DND-41 (cell line): ENCODE measurements at places on chromosomes 2 and 18.
A peak's percentile ranks its signal among the peaks of the same experiment; 100 is the strongest.

DNA sequence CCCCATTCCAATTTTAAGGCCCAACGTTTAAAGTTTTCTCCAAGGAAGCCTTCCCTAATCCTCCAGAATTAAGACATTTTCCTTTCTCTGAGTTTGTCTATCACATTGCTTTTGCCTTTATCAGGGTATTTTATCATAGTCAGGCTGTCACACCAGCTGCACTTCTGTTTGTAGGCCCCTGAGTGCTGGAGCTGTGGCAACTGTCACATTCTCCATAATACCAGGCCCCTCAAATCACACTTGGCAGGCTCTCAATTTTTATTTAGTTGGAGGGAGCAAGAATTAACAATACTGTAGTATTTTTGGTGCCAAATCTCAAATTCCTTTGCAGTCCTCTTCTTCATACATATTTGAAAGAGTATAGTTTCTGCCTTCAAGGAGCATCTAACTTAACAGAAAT, 122.2 kb downstream of the FSHR start:
- H3K27ac ChIP-seq = no peak overlapping the region
- no peaks in the 10 kb centered on the region for H3K27me3 ChIP-seq
- no peaks in the 10 kb centered on the region for H3K36me3 ChIP-seq
- no peak overlapping the region for H3K4me3 ChIP-seq

GRCh38 chr18:35713545-35713944, 132.0 kb downstream of the GALNT1 start:
- DNase-seq = no peak
- H3K27ac ChIP-seq = no peak overlapping the region
- no peaks in the 10 kb centered on the region for H3K4me1 ChIP-seq
- H3K36me3 ChIP-seq = peaks cover 9% of the 10 kb centered on the region; the same call in 1 of the 2 replicates

DNA sequence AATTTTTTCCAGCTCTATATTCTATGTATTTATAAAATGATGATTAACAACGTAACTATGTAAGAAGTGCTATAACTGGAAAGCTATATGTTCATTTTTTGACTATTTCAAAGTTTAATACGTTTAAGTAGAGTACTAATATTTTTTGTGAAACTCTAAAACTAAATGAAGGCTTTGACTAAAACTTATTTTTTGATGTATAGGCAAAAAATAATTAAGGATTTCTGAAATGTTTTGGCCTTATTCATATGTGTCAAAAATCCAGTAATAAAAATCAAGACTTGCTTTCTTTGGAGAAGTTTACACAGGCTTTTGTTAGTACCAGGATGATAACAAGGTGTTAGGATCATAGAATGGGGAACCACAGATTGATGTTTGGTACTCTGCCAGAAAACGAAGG, 58.2 kb upstream of the ZEB2 start:
- H3K4me1 ChIP-seq = peaks cover 35% of the 10 kb centered on the region
- H3K36me3 ChIP-seq = no peaks in the 10 kb centered on the region
- no peak for DNase-seq
- H3K4me3 ChIP-seq = no peak overlapping the region
- no peak overlapping the region for H3K27ac ChIP-seq

DNA sequence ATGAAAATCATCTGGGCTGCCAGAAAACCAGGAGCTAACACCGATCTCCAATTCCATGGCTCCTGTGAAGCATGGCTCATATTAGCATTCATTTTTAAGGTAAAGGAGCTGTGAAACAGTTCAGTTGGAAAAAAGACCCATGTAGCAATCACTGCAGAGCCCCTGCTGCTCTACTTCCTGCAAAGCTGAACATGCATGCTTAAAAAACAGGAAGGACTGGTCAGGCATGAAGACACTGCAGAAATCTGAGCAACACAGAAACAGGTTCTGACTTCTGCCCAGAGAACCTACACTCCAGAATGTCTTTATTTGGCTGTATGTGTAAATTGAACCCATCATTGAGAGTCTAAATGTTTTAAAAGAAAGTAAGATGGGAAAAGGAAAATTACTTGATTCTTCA, 950.6 kb downstream of the DCDC2C start:
- H3K4me3 ChIP-seq = no peak overlapping the region
- H3K27ac ChIP-seq = no peak overlapping the region
- H3K27me3 ChIP-seq = no peaks in the 10 kb centered on the region
- H3K36me3 ChIP-seq = no peaks in the 10 kb centered on the region
- H3K4me1 ChIP-seq = no peaks in the 10 kb centered on the region
- no peak for DNase-seq

GRCh38 chr2:47190188-47190881, 35.2 kb upstream of the STPG4 start:
- H3K4me1 ChIP-seq = no peaks in the 10 kb centered on the region
- peaks cover 6% of the 10 kb centered on the region for H3K27me3 ChIP-seq
- H3K4me3 ChIP-seq = no peak overlapping the region

DNA sequence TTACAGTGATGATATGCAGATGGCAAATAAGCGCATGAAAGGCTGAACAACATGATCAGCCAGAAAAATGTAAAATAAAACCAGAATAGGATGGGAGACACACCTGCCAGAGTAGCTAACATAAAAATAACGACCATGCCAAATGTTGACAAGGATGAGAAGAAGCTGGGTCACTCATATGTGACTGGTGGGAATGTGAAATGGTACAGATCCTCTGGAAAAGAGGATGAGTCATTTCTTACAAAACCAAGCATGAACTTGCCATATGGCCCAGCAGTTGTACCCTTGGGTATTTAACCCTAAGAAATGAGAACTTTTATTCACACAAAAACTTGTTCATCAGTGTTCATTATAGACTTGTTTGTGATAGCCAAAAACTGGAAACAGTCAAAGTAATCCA, 143.8 kb downstream of the SH3BP4 start:
- no peak overlapping the region for H3K27ac ChIP-seq
- no peaks in the 10 kb centered on the region for H3K36me3 ChIP-seq
- H3K4me3 ChIP-seq = no peak overlapping the region
- no peak for DNase-seq
- H3K27me3 ChIP-seq = peaks cover 12% of the 10 kb centered on the region

DNA sequence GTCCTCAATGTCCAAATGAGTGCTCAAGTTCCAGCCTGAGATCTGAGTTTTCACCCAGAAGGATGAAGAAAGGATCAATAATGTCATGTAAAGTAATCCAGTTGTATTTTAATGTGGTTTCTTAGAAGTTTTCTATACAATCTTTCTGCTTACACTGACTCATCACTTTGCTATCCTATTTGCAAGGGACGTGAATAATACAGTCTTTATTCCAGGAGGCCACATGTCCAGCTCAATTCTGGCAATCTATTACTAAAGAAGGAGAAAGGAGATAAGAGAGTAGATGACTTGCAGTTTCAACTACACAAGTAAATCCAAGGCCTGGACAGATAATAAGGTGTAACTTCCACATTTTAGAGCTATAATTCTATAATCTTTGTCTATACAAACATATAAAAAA, 601.1 kb upstream of the SETBP1 start:
- H3K27ac ChIP-seq = no peak overlapping the region
- H3K36me3 ChIP-seq = no peaks in the 10 kb centered on the region
- H3K4me1 ChIP-seq = no peaks in the 10 kb centered on the region
- no peak overlapping the region for H3K4me3 ChIP-seq
- H3K27me3 ChIP-seq = no peaks in the 10 kb centered on the region

- H3K27ac ChIP-seq = no peak overlapping the region
- no peaks in the 10 kb centered on the region for H3K36me3 ChIP-seq
- no peak for DNase-seq
- H3K4me1 ChIP-seq = no peaks in the 10 kb centered on the region
Observed at GRCh38 chr2:30217644-30218337, 13.5 kb upstream of the LBH start.

GRCh38 chr2:173079973-173080860, 4.6 kb downstream of the MAP3K20 start:
- H3K4me3 ChIP-seq = no peak overlapping the region
- no peaks in the 10 kb centered on the region for H3K36me3 ChIP-seq
- peaks cover 24% of the 10 kb centered on the region for H3K4me1 ChIP-seq
- H3K27me3 ChIP-seq = no peaks in the 10 kb centered on the region

DNA sequence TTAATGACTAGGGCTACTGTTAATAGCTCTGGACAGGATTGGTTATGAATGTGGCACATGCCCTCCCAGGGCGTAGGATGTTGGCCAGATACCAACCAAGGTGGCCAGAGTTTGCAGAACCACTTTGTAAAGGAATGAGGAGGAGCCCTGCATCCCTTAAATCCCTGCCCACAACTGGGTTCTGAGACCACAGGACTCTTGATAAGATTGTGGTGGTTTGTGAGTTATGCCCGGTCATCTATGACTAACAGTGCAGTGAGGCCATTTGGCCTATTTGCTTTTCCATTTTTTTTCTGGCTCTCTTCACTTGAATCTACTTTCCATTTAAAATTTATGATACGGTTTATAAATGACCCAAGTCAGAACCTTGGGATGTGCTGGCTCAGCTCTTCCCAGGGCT, 294.5 kb downstream of the PRKCE start:
- no peak overlapping the region for H3K27ac ChIP-seq
- H3K27me3 ChIP-seq = no peaks in the 10 kb centered on the region
- H3K36me3 ChIP-seq = no peaks in the 10 kb centered on the region
- no peak for DNase-seq
- H3K4me1 ChIP-seq = no peaks in the 10 kb centered on the region; the same call in 1 of the 2 replicates
- H3K4me3 ChIP-seq = no peak overlapping the region

DNA sequence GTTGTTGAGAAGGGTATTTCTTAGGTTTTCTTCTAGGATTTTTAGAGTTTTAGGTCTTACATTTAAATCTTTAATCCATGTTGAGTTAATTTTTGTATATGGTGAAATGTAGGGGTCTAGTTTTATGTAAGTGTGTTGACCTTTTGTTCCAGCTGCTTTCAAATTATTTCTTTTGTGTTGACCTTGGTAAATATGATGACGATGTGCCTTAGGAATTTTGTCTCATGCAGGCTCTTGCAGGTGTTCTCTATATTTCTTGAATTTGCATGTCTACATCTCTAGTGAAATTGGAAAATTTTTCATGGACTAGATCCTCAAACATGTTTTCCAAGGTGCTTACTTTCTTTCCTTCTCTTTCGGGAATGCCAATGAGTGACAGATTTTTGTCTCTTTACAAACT, 1609.3 kb upstream of the ZEB2 start:
- H3K36me3 ChIP-seq = no peaks in the 10 kb centered on the region
- no peaks in the 10 kb centered on the region for H3K4me1 ChIP-seq
- no peak overlapping the region for H3K27ac ChIP-seq
- DNase-seq = no peak

DNA sequence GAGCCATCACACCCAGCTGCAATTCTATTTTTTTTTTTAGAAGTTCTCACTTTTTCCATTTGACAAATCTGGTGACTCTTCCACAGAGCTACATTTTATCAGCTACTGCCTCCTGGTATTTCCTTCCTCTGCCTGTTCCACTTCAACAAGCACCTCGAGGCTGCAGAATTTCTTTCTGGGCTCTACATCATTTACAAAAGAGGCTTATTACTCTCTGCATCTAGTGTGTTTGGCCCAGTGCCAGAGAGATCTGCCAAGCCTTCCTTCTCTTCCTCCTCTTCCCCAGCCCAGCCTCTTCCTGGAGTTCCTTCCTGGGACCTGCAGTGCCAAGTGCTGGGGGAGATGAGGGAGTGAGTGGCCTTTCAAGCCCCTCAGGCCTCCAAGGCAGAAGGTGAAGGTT, 119.6 kb upstream of the ITGA6 start:
- H3K4me3 ChIP-seq = no peak overlapping the region
- no peaks in the 10 kb centered on the region for H3K27me3 ChIP-seq
- H3K27ac ChIP-seq = no peak overlapping the region
- no peaks in the 10 kb centered on the region for H3K4me1 ChIP-seq

DNA sequence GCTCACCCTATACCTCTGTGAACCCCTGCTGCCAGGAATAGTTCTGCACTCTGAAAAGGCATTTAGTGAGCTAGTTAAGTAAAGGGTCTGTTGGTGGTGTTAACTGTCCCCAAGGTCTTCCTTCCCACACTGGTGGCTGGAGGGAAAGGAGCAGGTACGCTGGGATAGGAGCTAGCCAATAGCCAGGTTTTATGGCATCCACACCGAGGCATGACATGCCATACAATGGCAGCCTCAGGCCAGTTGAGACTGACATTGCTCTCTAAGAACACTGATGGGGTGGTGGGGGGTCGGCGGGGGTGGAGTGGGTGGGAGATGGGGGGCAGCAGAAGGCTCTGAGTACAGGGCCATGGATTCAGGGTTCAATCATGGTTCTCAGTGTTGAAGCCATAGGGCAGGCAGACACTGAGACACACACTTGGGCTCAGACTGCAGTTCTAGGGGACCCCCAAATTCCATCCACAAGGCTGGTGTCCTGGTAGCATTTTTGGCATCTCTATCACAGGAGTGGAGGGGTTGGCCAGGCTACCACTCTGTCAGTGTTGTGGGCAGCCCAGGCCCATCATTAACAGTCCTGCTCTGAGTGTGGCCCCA, 136.0 kb downstream of the CTIF start:
- no peaks in the 10 kb centered on the region for H3K36me3 ChIP-seq
- H3K4me1 ChIP-seq = peaks cover 54% of the 10 kb centered on the region
- no peaks in the 10 kb centered on the region for H3K27me3 ChIP-seq
- no peak overlapping the region for H3K4me3 ChIP-seq
- H3K27ac ChIP-seq = peak overlapping the region; percentile 51

DNA sequence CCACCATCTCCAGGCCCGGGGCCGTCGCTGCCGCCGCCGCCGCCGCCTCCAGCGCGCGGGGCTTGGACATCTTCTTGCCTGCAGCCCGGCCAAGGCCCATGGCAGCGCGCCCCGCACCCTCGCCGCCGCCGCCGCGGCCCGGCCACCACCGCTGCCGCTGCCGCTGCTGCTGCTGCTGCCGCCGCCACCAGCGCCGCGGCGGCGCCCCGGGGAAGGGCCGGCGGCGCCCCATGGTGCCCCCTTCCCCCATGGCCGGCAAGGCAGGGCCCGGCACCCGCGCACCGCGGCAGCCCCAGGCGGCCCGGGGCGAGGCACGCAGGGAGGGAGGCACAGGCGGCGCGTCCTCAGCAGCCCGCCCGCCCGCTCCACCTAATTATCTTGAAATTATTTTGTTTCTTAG, 3057.4 kb downstream of the RPIA start:
- H3K4me3 ChIP-seq = no peak overlapping the region
- H3K4me1 ChIP-seq = no peaks in the 10 kb centered on the region
- no peaks in the 10 kb centered on the region for H3K36me3 ChIP-seq
- DNase-seq = no peak

DNA sequence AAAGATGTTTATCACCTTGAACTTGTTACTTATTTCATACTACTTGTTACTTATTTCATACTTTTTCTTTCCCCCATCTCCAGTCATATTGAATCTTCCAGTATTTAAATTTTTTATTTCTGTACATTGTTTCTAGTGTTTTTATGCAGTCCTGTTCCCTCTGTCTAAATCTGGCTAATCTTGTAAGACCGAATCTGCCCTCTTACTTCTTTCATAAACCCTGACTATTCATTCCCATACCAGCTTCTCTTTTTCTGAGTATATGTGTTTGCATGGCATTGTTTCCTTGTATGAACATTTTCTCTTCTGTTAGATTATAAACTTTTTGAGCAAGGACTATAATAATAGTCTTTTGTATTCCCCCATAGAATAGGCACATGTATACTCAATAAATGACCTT, 131.7 kb downstream of the TAF4B start:
- peaks cover 9% of the 10 kb centered on the region; the same call in 1 of the 2 replicates for H3K36me3 ChIP-seq
- DNase-seq = no peak
- no peak overlapping the region for H3K4me3 ChIP-seq
- no peaks in the 10 kb centered on the region for H3K4me1 ChIP-seq
